ENCODE measurements at places on chromosomes 3 and 15. TPM values are rescaled to one million over a fixed set of nuclear protein-coding genes. Genes with fewer than 3 reads are reported as not detected.

The DHX30 gene
- 79.2 TPM for total RNA-seq

The CHRM5 gene
- total RNA-seq, result not detected

The HYAL1 gene
- total RNA-seq, result 7.1 TPM

The PTPRG gene
- 41.0 TPM for total RNA-seq

The SLC22A13 gene
- 0.18 TPM for total RNA-seq

The GPR176 gene
- total RNA-seq, result 84.3 TPM

The GRIP2 gene
- not detected for total RNA-seq

DNA sequence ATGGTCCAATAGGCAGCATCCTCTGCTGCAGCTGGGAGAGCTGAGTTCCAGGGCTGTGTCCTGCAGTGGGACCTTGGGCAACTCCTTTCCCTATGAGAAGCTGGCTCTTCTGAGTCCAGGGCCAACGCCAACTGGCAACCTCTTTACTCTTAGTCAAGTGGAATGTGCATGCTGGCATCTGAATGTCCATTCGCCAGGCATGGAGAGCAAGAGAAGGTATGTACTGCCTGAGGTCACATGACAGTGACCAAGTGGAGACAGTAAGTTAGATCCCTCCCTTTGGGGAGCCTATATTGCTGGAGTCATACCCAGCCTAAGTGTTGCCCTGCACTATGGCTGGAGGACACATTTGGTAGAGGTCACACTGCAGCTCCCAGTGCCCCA is 12.1 kb downstream of the HEMK1 start:
- no peak for DNase-seq

GRCh38 chr3:71441217-71441924 is 142.2 kb downstream of the FOXP1 start:
- DNase-seq, result no peak

GRCh38 chr3:85482213-85482490 is 523.4 kb downstream of the CADM2 start:
- no peak for DNase-seq

DNA sequence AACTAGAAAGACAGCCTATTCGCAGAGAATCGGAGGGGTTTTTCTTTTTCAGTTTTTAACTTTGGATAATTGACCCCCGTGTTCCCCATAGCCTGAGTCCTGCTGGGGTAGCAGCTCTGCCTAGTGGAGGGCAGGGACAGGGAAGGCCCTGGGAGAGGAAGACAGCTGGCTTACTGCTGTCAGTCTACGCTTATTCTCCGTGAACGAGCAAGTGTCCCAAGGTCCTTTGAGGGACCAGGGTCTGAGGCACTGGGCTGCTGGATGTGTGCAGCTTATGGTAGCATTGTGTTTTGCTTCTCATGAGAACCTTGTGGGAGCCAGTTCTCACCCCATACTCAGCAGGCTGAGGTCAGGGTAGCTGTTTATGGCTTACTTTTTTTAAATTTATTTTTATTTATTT is 3.0 kb downstream of the LIMD1 start:
- DNase-seq, result no peak

GRCh38 chr3:142027735-142028134 is 121.6 kb downstream of the TFDP2 start:
- DNase-seq, result peak; percentile 13

- DNase-seq, result no peak
Observed at GRCh38 chr15:25900901-25901300, 37.8 kb upstream of the ATP10A start.

DNA sequence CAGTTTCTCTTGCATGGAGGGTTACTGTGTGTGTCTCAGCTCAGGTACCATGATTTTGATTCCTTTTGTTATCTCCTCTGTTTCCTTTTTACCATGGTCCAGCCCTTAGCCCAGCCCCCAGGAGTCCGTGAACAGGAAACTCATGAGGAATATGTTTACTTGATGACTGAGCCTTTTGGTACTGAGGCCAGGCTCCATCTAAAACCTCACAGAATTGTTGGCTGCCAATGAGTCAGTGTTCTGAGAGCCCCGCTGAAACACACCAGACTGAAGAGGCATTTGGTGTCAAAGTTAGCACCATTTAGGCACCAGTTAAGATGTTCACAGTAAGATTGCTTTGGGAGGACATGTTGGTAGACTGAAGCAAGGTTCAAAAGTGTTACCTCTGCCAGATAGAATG is 80.9 kb downstream of the DGKG start:
- DNase-seq, result no peak

- DNase-seq, result no peak
Observed at GRCh38 chr3:123936400-123936799, 24.6 kb downstream of the CCDC14 start.

DNA sequence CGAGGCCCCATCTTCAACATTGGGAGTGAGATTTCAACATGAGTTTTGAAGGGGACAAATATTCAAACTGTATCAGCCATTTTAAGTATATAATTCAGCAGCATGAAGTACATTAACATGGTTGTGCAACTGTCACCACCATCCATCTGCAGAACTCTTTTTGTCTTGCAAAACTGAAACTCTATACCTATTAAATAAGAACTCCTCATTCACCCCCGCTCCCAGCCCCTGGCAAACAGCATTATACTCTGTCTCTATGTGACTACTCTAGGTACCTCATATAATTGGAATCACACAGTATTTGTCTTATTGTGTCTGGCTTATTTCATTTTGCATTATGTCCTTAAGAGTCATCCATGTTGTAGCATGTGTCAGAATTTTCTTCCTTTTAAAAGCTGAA is 110.1 kb downstream of the MAP2K5 start:
- DNase-seq, result no peak

DNA sequence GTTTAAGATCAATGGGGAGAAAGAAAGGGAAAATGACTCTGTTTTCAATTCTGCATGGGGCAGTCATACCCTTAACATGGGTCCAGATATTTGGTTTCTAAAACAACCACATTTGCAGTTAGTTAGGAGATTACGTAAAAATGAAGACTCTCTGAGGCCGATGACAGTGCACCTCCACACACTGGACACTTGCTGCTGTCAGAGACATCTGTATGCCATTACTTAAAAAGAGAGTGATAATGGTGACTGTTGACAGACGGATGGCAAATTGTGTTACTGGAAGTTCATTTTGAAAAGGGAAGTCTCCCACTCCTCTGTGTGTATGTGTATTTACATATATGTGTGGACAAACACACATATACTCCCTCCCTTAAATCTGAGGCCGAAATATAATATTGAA is 304.5 kb upstream of the SEMA6D start:
- no peak for DNase-seq
